ENCODE measurements at places on chromosomes 12 and 14.

DNA sequence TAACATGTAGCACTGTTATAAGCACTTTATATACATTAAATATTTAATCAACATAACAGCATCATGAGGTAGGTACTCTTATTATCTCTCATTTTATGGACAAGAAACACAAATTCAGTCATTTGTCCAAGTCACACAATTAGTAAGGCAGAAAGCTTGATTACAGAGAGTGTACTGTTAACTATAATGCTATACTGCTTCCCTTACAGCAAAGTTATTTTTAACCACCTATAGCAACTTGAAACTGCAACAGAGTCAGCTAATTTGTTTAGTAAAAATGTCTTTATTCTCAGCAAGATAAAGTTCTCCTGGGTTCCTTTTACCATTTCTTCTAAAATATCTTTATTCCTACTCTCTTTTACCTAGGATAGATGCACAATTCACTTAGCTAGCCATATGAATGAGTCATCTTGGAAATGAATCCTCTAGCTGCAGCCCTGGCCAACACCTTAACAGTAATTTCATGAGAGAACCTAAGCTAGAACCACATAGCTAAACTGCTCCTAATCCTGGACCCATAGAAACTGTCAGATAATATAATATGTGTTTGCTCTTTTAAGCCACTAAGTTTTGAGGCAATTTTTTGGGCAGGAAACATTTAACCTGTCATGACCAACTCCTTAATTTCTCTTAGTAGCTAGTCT lies 90.2 kb upstream of the HECTD1 start:
- DNase-seq: no peak

GRCh38 chr14:104464907-104465306 lies 114.7 kb upstream of the C14orf180 start:
- DNase-seq: no peak

GRCh38 chr14:21860172-21860571 lies 186.6 kb upstream of the OR4E1 start:
- DNase-seq: no peak

DNA sequence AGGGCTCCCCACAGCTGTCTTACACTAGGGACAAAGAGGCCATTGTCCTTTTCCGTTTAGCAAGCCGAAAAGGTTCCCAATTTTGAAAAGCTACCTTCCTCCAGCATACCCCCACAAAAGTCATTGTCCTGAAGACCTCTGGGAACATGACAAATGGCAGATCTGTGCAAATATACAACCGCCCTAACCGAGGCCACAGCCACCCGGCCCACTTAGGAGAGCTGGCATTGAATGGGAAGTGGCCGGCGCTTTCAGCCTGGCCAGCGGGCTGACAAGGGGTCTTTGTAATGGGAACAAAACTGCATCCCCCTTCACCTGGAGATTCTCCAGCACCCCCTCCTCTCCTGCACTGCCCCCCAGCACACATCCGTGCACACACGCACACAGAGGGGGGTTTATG lies 48.1 kb upstream of the VASH1 start:
- DNase-seq: no peak

DNA sequence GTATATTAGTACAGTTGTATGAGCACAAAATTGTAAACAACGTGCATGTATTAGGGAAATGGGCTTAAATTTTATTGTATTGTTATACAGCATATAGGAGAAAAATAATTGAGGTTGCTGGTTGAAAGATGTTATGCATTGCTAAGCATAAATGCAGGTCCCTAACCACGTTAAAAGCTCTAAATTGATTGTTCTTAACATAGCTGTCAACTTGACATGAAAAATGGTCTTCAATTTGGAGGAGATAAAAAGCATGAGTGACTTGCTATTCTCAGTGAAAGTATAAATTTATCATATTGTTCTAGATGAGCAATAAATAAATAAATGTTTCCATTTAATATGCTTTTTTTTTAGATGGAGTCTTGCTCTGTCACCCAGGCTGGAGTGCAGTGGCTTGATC lies 506.6 kb upstream of the ATXN7L3B start:
- DNase-seq: no peak

DNA sequence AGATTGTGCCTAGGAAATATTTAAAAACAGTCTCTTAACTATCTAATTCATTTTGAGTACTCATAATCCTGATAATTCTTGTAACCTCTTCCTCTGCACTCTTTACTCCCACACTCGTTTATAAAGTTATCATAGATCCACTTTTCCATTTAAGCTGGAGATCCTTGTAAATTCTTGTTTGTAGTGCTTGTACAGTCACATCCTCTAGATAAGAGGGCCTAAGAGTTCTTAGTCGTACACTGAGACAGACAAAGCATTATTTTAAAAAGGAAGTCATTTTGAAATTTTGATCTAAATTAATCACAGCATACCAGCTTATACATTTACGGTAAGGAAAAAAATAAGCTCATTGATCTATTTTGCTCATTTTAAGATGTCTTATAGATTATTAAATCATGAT lies 42.5 kb downstream of the LMO3 start:
- DNase-seq: no peak

DNA sequence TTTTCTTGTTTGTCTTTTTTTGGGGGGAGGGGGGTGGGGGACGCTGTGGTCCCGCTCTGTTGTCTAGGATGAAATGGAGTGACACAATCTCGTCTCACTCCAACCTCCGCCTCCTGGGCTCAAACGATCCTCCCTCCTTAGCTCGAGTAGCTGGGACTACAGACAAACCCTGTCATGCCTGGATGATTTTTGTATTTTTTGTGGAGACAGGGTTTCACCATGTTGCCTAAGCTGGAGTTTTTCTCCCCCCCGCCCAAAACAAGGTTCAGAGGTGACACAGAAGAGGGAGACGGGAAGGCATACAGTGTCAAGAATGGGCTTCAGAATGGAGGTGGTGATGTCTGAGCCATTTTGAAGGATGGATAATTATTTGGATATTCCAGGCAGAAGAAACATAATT lies 116.9 kb upstream of the ATF1 start:
- DNase-seq: no peak

GRCh38 chr12:42887657-42888056 lies 298.1 kb upstream of the PRICKLE1 start:
- DNase-seq: no peak

DNA sequence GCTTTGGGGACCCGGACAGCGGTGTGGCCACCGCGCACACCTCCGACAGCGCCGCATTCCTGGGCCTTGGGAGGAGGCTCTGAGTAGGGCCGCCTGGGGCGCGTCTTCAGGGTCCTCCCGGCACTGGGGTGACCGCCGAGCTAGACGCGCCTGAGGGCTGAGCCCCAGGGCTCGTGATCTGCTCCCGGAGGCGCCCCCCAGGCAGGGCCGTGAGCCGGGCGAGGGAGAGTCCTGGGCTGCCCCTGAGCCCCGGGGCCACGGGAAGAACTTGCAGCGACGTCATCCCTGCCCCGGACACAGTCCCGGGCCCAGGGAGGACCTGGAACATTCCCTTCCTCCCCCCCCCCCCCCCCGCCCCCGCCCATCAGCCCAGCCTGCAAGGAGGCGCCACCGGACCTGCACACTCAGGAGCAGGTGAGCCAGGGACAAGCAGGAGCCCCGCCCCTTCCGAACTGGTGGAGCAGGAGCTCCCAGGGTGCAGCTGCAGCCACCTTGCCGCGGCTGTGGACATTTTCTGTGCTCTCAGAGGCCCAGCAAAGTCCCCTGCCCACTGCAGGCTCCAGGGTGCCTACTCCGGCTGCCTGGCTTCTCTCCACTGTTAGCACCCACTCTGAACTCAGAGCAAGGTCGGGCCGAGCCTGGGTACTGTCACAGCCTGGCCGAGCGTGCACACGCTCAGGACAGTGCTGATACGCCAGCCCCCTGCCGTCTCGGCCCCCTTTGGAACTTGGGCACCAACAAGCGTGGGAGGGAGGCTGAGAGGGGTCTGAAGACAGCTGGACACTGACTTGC lies 50.7 kb downstream of the A2M start:
- no peak for DNase-seq

DNA sequence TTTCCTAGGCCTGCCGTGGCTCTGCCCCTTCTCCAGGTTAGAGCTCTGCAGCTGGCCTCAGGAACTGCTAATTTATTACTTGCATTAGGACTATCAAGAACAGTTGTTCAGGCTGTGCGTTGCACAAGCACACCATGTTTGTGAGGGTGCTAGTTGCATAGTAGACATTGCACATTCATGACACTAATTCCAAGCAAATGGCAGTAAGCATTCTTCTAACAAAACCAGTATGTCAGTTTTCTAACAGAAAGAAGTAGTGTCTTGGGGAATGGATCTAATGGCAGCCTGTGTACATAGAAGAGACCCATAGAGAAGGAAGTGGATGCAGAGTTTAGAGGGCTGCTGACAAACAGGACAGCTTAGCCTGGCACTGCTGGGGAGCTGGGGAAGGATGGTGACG lies 53.9 kb downstream of the ERH start:
- no peak for DNase-seq

- no peak for DNase-seq
Measured at GRCh38 chr14:99575043-99576023, 28.7 kb downstream of the CCDC85C start.

- DNase-seq: no peak
Measured at GRCh38 chr14:65439117-65439516, 26.6 kb downstream of the FUT8 start.

DNA sequence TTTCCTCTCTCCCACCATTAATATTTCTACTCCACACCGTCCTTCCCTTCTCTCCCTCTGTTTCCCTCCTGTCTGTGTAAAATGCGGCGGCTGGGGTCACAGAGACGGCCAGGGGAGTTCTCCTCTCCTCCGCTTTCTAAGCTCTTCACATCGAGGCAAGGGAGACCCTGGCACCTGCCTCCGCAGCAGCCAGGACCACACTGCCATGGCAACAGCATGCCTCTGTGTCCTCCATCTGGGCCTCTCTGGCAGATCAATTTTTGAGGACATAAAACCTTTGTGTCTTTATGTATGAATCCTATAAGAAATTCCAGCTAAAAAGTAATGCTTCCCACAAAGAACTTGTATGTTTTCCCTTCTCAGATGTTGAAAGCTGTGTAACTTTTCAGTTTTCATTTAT lies 41.4 kb downstream of the DYRK4 start:
- no peak for DNase-seq

- no peak for DNase-seq
Measured at GRCh38 chr12:105113094-105113493, 5.6 kb downstream of the WASHC4 start.

- DNase-seq: no peak
Measured at GRCh38 chr12:76410781-76411180, 62.6 kb upstream of the BBS10 start.

GRCh38 chr14:103770500-103770899 lies 54.9 kb downstream of the ZFYVE21 start:
- no peak for DNase-seq

GRCh38 chr14:96989306-96989705 lies 192.1 kb downstream of the VRK1 start:
- no peak for DNase-seq

- no peak for DNase-seq
Measured at GRCh38 chr12:131088701-131089530, 135.2 kb downstream of the ADGRD1 start.

DNA sequence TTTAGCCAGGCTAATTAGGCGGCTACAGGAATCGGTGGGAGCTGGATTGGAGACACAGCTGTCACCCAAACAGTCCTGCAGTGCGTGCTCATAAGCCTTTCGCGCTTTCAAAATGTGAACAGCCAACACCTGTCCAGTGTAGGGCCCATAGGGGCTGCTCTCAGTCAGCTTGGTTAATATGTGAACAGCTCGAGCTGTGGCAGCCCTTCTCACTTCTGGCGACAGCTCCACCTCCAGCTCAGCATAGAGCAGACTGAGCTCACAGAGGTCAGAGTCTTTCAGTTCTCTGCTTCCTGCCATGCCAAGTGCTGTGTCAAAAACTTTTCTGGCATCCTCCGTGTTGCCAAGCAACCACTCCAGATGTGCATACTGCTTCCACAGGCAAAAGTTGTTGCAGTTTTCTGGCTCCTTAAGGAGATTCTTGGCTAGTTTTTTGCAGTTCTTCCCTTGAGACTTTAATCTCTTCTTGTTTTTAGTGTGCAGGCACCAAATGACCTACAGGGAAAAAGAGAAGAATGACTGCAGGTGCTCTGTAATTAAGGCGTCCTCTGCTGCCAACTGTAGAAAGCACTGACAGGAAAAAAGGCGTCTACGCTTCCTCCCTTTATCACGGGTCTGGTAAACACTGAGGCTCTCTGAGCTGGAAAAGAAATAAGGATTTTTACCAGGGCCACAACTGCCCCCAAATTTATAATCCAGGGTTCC lies 32.5 kb downstream of the PSMC1 start:
- no peak for DNase-seq

- DNase-seq: no peak
Measured at GRCh38 chr14:85798856-85799255, 268.9 kb downstream of the FLRT2 start.

GRCh38 chr14:51595881-51596455 lies 55.7 kb upstream of the FRMD6 start:
- no peak for DNase-seq

GRCh38 chr12:5343711-5344110 lies 88.2 kb upstream of the NTF3 start:
- no peak for DNase-seq

DNA sequence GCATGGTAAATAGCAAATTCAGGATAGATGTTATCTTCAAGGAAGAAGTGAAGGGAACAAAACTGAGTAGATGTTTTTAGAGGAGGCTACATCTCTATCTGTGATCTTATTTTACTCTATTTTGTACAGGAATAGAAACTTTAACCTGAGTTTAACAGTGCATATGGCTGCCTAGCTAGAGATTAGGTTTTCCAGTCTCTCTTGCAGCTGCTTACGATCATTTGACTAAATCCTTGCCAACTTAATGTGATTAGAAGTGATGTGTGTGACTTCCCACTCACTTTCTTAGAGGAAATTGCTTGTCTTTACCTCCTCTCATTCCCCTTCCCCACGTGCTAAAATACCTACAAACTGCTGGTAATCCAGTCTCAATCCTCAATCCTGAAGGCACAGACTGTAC lies 26.5 kb upstream of the SLC15A5 start:
- DNase-seq: no peak

DNA sequence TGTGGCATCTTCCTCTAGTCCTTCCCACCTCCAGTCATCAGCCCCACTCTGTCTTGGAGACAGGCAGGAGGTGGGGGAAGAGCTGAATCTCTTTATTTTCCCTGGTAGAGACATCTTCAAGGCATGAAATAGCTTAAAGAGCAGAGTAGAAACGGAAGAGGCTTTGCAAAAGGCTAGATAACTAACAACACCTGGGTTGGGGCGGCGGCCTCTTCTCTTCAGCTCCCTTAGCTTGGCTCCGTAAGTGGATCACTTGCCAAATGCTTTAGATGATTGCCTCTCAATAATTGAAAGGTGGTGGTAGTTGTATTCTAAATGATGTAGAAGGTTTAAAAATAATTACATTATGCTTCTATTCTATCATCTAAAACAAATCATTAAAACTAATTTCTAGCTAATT lies 36.1 kb downstream of the SSPN start:
- no peak for DNase-seq
